ENCODE measurements at places on chromosomes 4 and X. TPM values are rescaled to one million over a fixed set of nuclear protein-coding genes. Genes with fewer than 3 reads are reported as not detected.

The SPOCK3 gene
- total RNA-seq: not detected

The EDNRA gene
- 1.3 TPM for total RNA-seq

- no peak for DNase-seq
These were observed 1.3 kb downstream of the TCEAL8 start for GRCh38 chrX:103253608-103254007.

DNA sequence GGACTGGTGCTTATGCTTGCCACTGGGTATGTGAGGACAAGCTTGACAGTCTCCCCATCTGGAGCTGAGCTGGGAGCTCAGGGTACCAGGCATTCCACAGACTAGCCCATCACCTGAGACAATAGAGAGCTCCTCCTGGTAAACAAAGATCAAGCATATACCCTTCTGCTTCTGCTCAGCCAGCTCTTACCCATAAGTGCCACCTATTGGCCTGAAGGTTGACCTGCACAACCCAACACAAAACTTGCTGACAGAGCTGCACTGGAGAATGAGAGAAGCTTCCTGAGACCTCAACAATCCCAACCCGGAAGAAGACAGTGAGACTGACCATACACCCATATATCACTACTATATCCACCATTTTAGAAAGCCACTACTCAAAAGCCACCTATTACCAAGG, 1049.2 kb upstream of the INTU start:
- DNase-seq: no peak

DNA sequence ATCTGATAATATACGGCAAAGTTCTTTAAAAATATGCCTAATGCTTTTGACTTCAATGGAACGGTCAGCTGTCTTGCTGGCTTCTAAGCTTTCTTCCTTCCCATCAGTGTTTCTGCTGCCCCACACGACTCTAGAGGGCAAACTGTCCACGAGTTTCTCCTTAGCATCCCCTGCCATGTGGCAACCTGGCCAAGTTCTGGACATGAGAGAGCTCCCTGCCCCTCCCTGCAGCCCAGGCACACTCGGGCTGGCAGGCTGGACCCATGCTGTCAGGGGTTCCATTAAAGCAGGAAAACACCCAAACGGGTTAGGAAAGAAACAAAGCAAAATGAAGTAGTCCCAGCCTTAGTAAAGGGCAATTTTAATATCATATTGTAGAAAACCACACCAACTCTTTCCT, 38.8 kb downstream of the KDR start:
- DNase-seq: no peak

DNA sequence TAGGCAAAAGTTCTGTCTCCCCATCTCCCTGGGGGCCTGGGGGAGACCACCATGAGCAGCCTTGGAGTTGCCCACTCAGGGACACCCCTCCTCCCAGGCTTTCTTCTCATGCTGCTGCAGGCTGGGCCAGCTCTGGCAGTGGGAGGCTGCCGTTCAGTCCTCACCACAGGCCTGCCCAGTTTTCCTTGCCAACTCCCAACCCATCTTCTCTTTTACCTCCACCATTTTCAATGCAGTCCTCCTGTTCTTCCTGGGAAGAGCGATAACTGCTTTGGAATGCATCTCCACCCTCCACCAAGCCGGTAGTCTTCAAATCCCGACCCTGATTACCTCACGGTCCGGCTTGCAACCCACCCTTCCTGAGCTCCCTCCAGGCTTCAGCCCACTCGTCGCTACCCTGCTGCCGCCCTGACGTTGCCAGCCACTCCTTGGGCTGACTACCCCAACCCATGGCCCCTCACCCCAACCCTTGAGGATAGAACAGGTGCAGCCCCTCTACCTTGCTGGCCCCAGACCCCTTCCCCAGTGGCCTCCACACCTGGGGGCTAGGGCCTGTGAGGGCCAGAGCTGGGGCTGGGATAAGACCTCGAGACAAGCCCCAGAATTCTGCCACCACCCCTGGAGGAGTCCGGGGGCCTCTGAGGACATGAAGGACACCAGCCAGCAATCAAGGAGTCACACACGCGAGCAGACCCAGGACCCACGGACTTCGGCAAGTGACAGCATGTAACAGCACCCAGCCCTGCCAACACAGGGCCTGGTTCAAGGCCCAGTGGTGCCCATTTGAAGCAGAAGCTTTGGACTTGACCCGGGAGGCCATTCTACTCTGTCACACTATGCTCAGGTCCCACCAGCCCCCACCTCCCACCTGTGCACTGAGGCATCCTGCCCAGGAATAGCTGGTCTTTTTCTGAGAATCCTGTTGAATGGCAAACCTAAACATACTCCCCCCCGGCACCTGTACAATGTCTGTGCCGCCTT, 9.2 kb downstream of the WDR1 start:
- DNase-seq: no peak
